ENCODE measurements at places on chromosomes 7 and 10. TPM values are rescaled to one million over a fixed set of nuclear protein-coding genes. Genes with fewer than 3 reads are reported as not detected.
A peak's percentile ranks its signal among the peaks of the same experiment; 100 is the strongest.

GRCh38 chr7:37359662-37360444 lies 88.8 kb downstream of the ELMO1 start:
- DNase-seq = no peak

DNA sequence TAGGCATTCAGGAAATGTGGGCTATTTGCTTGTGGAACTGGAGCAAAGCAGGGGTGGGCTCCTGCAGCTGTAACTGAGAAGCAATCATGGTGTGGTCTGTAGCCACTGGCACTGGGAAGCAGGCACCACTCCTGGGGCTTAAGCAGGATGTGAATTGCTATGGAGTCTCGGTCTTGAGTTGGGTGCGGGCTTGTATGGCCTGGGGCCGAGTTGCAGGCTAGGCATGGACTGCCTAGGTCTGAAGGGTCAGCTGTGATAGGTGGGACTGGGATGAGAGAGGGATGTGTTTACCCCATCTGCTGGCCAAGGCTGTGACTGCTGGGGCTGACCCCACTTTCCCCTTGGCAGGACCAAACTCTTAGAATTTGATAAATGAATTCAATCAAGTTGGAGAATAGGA lies 43.0 kb downstream of the ADCY1 start:
- no peak for DNase-seq

Gene CNNM1
- not detected for total RNA-seq

- no peak for DNase-seq
Measured at GRCh38 chr10:72242675-72243074, 26.6 kb upstream of the ASCC1 start.

GRCh38 chr7:50369143-50370026 lies 64.9 kb downstream of the IKZF1 start:
- DNase-seq = no peak

GRCh38 chr10:104122225-104123107 lies 495 bp downstream of the SFR1 start:
- DNase-seq = no peak

Gene COL26A1
- total RNA-seq = not detected

Gene ANKRD7
- not detected for total RNA-seq

Gene EGR2
- total RNA-seq = 14.3 TPM

DNA sequence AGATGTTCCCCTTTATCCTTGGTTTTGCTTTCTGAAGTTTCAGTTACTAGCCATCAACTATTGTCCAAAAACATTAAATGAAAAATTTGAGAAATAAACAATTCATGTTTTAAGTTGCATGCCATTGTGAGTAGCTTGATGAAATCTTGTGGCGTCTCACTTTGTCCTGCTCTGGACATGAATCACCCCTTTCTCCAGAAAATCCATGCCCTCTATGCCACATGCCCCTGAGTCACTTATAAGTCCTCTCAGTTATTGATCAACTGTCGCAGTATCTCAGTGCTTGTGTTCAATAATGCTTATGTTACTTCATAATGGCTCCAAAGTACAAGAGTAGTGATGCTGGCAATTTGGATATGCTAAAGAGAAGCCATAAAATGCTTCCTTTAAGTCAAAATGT lies 208.0 kb upstream of the FERD3L start:
- no peak for DNase-seq

Gene CTNNA3
- not detected for total RNA-seq

- no peak for DNase-seq
Measured at GRCh38 chr7:100342765-100343164, 15.2 kb upstream of the PILRB start.

- DNase-seq = no peak
Measured at GRCh38 chr7:131524115-131524514, 32.3 kb downstream of the PODXL start.

DNA sequence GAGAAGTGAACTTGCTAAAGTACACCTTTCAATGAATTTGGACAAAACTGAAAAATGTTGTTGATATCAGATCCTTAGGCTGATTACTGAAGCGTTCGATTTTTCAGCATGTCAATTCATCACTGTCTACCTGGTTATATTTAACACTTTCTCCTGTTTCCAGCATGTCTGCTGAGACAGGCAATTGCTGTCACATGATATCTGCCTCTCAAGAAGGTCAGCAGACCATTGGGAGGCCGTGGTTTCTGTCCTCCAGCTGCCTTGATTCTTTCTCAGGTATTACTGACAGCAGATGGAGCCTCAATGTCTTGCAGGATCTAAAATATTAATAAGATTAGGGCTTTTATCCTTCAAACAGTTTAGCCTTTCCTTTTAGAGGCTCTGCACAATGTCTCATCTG lies 127.5 kb downstream of the SNX10 start:
- no peak for DNase-seq

DNA sequence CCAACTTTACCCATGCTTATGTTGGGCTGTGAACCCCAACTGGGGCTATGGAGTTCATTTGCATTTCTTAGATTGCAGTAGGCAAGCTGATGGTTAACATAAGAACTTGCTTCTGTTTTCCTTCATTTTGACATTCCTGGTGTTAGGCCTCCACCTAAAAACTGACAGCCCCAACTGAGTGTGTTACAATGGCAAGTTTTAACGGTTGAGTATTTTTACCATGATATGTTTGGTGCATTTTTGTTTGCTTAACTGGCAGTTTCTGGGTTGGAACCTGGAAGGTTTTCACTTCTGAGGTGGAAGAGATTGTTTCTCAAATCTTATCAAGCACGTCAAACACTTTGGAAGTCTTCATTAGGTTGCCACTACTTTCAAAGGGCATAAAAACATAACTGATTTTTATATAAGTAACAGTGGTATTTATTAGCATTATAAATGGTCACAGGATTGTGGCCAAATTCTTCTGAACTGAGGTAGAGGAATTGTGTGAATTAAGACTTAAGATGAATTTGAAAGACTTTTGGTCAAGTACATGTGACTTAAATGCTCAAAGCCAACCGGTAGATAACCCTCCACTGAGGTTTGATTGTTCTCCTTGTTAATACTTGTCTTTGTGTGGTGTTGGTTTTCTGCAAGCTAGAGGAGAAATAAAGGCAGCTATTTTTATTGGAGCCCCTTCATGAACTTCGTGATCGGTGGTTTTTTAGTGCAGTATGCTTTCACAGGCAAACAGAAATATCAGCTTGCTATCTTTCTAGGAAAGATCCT lies 2.8 kb downstream of the BMI1 start:
- no peak for DNase-seq

DNA sequence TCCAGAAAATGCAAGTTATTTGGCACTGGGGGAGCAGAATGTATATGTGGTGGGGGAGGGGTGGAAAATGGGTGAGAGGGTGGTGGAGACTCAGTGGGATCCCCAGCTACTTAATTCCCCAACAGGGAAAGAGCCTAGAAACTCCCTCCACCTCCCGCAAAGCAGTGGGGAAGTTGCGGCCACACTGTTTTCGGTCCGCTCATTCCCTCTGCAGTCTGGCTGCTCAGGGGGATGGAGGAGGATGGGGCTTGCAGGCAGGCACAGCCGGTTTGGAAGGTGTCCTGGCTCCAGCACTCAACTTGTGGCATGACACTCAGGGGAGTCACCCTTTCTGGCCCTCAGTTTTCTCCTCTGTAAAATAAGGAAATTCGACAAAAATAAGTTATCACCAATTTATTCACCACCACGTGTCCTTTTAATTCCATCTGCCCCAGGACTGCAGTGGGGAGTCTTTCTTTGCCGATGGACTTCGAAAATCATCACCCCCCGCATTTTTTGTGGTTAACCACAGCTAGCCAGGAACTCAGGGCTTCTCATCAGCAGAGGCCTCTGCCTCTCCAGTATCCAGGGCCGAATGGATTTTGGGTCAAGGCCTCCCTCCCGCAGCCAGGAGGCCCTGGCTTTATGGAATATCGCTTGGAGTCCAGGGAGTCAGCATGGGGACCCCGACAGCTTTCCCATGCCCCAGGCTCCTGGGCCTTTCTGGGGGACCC lies 1.6 kb upstream of the HTRA1 start:
- no peak for DNase-seq

Gene MMP21
- not detected for total RNA-seq

DNA sequence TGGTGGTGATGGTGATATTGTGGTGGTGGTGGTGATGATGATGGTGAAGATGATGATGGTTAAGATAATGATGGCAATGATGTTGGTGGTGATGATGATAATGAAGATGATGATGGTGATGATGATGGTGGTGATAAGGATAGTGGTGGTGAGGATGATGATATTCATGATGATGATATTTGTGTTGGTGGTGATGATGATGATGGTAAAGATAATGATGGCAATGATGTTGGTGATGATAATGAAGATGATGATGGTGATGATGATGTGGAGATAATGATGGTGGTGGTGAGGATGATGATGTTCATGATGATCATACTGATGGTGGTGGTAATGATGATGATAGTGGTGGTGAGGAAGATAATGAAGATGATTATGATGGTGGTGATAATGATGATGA lies 30.7 kb upstream of the SDK1 start:
- DNase-seq = no peak

DNA sequence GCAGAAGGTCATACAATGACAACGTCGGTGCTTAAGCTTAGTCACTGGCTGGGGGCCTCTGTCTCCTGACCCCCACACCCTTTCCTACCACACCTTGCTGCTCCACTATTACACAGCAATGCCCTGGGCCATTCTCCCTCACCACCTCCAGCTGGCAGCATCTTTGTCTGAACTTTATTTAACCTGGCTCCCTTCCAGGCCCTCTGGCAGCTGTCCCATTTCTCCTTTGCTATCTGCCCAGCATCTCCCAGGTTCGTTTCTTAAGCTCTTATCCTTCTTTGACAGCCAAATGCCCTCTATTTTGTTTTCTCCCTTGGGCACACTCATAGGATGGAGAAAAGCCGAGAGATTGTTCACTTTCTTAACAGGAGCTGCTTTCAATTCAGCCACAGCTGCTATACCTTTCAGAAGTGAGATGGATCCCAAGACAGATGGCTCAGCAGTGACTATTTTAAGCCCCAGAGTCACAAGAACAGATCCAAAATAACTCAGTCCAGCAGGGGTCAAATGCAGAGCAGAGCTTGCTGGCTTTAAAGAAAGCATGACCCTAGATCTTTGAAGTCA lies 1277.1 kb upstream of the AUTS2 start:
- no peak for DNase-seq

DNA sequence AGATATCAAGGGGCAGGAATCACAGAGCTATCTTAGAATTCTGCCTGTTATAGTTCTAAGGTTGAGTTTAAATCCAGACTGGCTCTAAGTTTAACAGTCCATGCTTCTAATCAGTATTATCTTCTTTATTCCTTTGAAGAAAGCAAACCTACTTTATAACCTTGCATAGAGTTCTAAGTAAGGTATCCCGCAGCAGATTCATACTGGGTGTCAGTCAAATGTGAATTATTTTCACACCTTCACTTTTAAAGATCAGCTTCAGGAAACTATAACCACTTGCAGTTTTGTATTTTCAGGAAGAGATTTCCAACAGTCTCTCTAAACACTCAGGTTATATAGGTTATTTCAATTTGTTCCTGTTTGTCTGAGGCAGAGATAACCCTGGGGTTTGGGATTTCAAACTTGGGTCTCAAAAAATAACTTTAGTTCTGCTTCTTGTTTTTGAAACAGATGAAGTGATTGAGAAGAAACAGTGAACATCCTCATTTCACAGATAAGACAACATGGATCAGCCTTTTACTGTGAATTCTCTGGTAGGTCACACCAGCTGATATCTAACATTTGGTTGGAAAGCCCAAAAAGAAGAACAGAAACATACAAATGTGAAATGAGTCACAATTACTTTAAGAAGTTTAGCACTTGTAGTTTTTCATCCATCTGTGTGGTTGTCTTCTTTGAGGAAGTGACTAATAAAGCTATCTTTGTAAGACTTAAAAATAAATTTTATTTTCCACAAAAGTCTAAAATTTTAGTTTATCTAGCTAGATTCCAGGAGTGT lies 21.4 kb downstream of the STAMBPL1 start:
- DNase-seq = no peak

- DNase-seq = no peak
Measured at GRCh38 chr10:124280916-124281315, 137.8 kb downstream of the OAT start.

Gene HKDC1
- not detected for total RNA-seq

GRCh38 chr7:111126987-111127386 lies 36.1 kb downstream of the LRRN3 start:
- DNase-seq = no peak

Gene GBX1
- not detected for total RNA-seq

DNA sequence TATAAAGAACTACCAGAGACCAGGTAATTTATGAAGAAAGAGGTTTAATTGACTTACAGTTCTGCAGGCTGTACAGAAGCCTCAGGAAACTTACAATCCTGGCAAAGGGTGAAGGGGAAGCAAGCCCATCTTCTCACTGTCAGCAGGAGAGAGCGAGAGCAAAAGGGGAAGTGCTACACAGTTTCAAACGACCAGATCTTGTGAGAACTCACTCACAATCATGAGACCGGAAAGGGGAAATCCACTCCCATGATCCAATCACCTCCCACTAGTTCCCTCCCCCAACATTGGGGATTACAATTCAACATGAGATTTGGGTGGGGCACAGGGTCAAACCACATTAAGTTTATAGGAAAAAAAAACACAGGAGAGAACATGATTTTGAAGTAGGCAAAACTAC lies 222.1 kb upstream of the SHH start:
- DNase-seq = no peak

GRCh38 chr10:132592790-132593383 lies 55.3 kb downstream of the INPP5A start:
- peak; percentile 57 for DNase-seq

- DNase-seq = no peak
Measured at GRCh38 chr10:84258034-84258695, 13.3 kb downstream of the RGR start.

- DNase-seq = no peak
Measured at GRCh38 chr10:120732643-120733313, 118.4 kb upstream of the WDR11 start.

Gene SLC26A5
- not detected for total RNA-seq

DNA sequence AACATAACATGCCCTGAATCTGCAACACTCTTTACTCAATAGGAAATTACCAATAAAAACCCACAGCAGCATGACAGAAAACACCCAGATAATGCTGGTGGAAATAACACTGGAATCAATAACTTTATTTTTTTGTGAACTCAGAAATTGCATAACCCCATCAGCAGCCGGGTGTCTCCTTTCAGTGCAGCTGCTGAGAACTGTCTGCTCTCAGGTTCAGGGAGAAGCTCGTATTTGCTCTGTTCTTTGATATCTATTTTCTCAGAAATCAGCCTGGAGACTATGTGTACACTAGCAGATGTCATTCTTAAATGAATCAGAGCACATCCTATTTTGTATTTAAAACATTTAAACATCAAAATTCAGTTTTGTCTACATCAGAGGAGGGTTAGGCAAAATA lies 506.0 kb downstream of the POM121L12 start:
- no peak for DNase-seq

GRCh38 chr7:95910341-95910740 lies 138.0 kb downstream of the DYNC1I1 start:
- DNase-seq = no peak

GRCh38 chr7:604884-605531 lies 85.4 kb upstream of the PDGFA start:
- no peak for DNase-seq

Gene GPR26
- not detected for total RNA-seq

GRCh38 chr10:124198871-124199270 lies 105.5 kb upstream of the CHST15 start:
- DNase-seq = no peak

- peak; percentile 91 for DNase-seq
Measured at GRCh38 chr10:77801474-77802161, 124.9 kb downstream of the DLG5 start.

Gene AVL9
- total RNA-seq = 41.8 TPM

Gene SDK1
- total RNA-seq = 0.40 TPM

GRCh38 chr7:2540133-2540532 lies 15.2 kb downstream of the BRAT1 start:
- no peak for DNase-seq

Data from natural killer cell treated with Interleukin-12 subunit alpha and Interleukin-12 subunit beta and Interleukin-15 and Interleukin-18, amount 100 ng/mL, for 72 hours (primary cell).